ENCODE measurements at places on chromosomes 13 and 19. TPM values are rescaled to one million over a fixed set of nuclear protein-coding genes. Genes with fewer than 3 reads are reported as not detected.

Gene ZNF285
- total RNA-seq: not detected

Gene PSG3
- total RNA-seq: not detected

Gene KLK1
- 3.3 TPM for total RNA-seq

Gene PRRG2
- total RNA-seq: 6.2 TPM

Gene ZNF460
- total RNA-seq: 43.1 TPM

Gene MZT1
- 19.0 TPM for total RNA-seq

Gene TEX101
- total RNA-seq: not detected

Gene FFAR3
- not detected for total RNA-seq

Gene CYP4F11
- total RNA-seq: 17.9 TPM

Gene SCN1B
- 6.6 TPM for total RNA-seq

Gene ZNF577
- total RNA-seq: 5.8 TPM

Gene DIRAS1
- total RNA-seq: 33.7 TPM

Gene COL4A2
- 1.6 TPM for total RNA-seq

Gene LILRA1
- not detected for total RNA-seq

Gene ZNF823
- 4.7 TPM for total RNA-seq

Gene OR4F17
- not detected for total RNA-seq

Gene WDR87
- not detected for total RNA-seq

Gene LRRC4B
- 0.89 TPM for total RNA-seq

Gene KANK3
- 21.7 TPM for total RNA-seq

Gene FCER2
- total RNA-seq: 0.20 TPM

Gene HOMER3
- 45.2 TPM for total RNA-seq

Gene B3GLCT
- 3.9 TPM for total RNA-seq

Gene NLRP5
- total RNA-seq: 0.30 TPM

Gene VSTM2B
- total RNA-seq: not detected

Gene CNMD
- not detected for total RNA-seq

Gene CEACAM18
- not detected for total RNA-seq

Gene ZNF530
- total RNA-seq: 3.8 TPM

Gene ZNF575
- total RNA-seq: 1.9 TPM

Gene MAB21L1
- not detected for total RNA-seq

Gene FXYD3
- total RNA-seq: 17.4 TPM

Gene DAND5
- total RNA-seq: 0.25 TPM

Gene GALP
- not detected for total RNA-seq

Gene CKM
- total RNA-seq: not detected

Gene ZNF880
- not detected for total RNA-seq

Gene CYP2A6
- 0.57 TPM for total RNA-seq

Gene ZNF763
- not detected for total RNA-seq

Gene SULT2A1
- 0.27 TPM for total RNA-seq

Gene PEAK3
- total RNA-seq: not detected

Gene OPA3
- 11.1 TPM for total RNA-seq

Gene CD37
- total RNA-seq: 0.76 TPM

Gene PRODH2
- 0.44 TPM for total RNA-seq

Gene ZNF723
- total RNA-seq: not detected

Gene RNF225
- 1.2 TPM for total RNA-seq

Gene DACH1
- not detected for total RNA-seq

Gene SHISA7
- not detected for total RNA-seq

Gene SHISA2
- not detected for total RNA-seq

Gene LRRC8E
- 18.1 TPM for total RNA-seq

Gene FGF9
- total RNA-seq: 1.5 TPM

Gene SLC10A2
- not detected for total RNA-seq

Gene GPR183
- 0.30 TPM for total RNA-seq

Gene TINCR
- 6.1 TPM for total RNA-seq

Gene PLPP2
- total RNA-seq: 128 TPM

Gene C13orf46
- 0.93 TPM for total RNA-seq
